ENCODE measurements at places on chromosomes 6 and 20.

- no peak overlapping the region for H3K27ac ChIP-seq
- H3K27me3 ChIP-seq = no peaks in the 10 kb centered on the region
- no peak overlapping the region for H3K4me3 ChIP-seq
- no peaks in the 10 kb centered on the region for H3K4me1 ChIP-seq
- DNase-seq = peak; percentile 12
Measured at GRCh38 chr20:40741507-40742106, 52.6 kb upstream of the MAFB start.

DNA sequence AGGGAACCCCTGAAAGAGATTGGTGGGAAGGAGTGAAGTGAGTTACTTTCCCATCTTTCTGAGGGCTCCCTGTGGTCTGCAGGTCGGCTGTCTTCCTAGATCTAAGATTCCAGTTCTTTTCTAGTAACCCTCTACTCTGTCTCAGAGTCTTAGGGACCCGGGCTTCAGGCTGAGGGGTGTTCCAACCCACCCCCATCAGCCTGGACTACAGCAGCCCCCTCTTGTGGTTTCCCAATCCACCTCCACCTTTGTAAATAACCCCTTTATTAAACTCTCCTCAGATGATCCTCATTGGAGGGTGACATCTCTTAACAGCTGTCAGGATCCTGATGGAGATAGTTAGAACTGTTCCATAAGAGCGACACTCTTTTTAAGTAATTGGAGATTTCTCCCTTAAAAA is 300.4 kb downstream of the LRFN2 start:
- DNase-seq = no peak
- H3K4me1 ChIP-seq = no peaks in the 10 kb centered on the region
- H3K4me3 ChIP-seq = no peak overlapping the region
- no peaks in the 10 kb centered on the region for H3K27me3 ChIP-seq

DNA sequence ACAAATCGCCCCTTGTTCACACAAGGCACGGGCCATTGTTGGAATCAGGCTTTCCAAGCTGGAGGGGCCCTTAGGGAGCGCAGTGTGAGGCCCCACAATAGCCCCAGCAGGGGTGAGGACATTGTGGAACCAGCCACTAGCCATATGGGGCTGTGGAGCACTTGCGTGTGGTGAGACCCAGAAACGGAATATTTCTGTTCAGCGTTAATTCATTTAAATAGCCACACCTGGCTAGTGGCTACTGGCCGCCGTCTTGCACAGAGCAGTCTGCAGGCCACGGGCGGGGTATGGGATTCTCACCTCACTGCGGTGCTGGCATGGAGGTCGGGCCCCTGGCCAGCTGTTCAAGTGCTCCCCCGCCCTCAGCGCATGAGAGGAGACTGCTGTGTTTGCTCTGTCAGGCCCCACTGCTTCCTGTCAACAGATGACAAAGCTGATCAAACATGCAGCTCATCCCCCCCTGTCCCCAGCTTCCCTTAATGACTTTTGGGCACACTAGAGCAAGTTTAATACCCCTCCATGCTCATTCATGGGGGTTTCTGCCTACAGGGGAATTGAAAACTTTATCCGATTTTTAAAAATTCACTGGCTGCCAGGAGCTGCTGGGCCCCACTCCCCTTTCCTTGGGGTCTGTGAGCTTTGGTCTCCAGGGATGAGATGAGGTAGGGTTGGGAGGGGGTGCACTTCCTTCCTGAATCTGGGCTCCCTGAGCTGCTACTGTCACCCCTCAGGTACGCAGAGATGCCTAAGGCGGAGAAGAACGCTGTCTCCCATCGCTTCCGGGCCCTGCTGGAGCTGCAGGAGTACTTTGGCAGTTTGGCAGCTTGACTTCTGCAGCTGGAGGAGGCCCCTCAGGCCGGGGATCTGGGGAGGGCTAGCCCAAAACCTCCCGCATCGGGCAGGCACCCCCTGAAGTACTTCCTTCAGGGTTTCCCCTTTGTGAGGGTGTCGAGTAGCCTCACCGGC is 13.6 kb downstream of the ITPA start:
- H3K27ac ChIP-seq = no peak overlapping the region
- peaks cover 8% of the 10 kb centered on the region for H3K36me3 ChIP-seq
- DNase-seq = no peak
- no peak overlapping the region for H3K4me3 ChIP-seq

- no peaks in the 10 kb centered on the region for H3K27me3 ChIP-seq
- DNase-seq = no peak
- no peak overlapping the region for H3K4me3 ChIP-seq
- H3K27ac ChIP-seq = peak overlapping the region; percentile 19
- H3K4me1 ChIP-seq = peaks cover 29% of the 10 kb centered on the region
Measured at GRCh38 chr6:82245376-82245775, 2.2 kb downstream of the IBTK start.

DNA sequence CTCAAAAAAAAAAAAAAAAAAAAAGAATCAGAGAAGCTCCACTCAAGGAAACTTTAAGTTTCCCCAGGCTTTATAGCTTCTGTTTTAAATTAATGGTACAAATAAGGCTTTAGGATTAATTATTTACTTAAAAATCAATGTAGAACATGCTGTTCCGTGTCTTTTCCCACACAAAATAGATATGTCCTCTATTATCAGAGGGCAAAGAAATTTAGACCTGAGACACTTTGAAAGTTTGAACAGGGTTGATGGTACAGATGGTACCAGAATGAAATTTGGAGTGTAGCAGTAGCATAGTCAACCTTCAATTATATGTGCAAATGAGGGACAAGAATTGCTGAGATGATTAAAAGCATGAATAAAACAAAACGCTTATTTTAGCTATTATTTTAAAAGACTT is 32.2 kb upstream of the REV3L start:
- H3K4me3 ChIP-seq = no peak overlapping the region
- no peak overlapping the region for H3K27ac ChIP-seq
- H3K4me1 ChIP-seq = no peaks in the 10 kb centered on the region
- H3K27me3 ChIP-seq = no peaks in the 10 kb centered on the region

DNA sequence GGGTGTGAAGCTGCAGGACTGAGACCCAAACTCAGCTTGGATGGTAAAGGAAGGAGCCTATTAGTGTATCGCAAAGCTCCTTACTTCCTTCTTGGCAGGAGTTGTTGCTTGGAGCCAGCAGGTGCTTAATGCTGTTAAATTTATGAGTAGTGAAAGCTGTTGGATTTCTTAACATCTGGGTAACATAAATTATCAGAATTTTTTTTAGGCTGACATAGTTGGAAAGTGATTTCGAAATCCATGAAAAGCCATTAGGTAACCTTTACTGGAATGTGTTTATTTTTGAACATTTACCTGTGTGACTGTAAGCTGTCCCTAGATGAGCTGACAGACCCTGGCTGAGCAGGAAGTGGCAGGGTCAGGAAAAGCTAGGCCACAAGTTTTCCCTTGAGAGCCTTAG is 470.4 kb upstream of the SLC35B3 start:
- H3K4me3 ChIP-seq = no peak overlapping the region
- no peak for DNase-seq
- no peak overlapping the region for H3K27ac ChIP-seq
- H3K36me3 ChIP-seq = no peaks in the 10 kb centered on the region
- H3K4me1 ChIP-seq = no peaks in the 10 kb centered on the region

Measured in CD8-positive, alpha-beta memory T cell (primary cell).